ENCODE measurements at places on chromosomes 1 and 21. TPM values are rescaled to one million over a fixed set of nuclear protein-coding genes. Genes with fewer than 3 reads are reported as not detected.
A peak's percentile ranks its signal among the peaks of the same experiment; 100 is the strongest.

FCRL1 gene
- 1.2 TPM for total RNA-seq

DNA sequence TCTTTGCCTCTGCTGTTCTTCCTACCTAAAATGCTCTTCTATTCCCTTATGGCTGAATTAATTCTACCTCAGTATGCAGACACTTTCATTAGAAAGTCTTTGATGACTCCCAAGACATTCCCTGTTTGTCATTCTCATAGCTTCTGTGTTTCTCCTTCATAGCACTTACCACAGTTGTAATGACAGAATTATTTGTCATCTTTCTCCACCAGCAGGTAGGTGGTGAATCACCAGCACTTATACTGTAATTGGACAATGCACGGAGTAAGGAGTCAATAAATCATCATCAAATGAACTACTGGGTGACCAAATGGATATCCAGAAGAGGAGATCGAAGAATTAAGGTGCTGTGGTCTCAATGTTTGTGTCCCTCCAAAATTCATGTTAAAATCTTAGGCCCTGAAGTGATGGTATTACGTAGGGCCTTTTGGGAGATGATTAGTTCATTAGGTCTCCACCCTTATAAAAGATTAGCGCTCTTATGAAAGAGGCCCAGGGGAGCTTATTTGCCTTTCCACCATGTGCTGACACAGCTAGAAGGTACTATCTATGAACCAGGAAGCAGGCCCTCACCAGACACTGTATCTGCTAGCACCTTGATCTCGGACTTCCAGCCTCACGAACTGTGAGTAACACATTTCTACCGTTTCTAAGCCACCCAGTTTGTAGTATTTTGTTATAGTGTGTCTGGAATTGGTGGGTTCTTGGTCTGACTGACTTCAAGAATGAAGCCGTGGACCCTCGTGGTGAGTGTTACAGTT lies 2.4 kb upstream of the CCT8 start:
- ATAC-seq, result no peak

GRCh38 chr1:201718346-201719202 lies 110.4 kb upstream of the IPO9 start:
- no peak for ATAC-seq

DNA sequence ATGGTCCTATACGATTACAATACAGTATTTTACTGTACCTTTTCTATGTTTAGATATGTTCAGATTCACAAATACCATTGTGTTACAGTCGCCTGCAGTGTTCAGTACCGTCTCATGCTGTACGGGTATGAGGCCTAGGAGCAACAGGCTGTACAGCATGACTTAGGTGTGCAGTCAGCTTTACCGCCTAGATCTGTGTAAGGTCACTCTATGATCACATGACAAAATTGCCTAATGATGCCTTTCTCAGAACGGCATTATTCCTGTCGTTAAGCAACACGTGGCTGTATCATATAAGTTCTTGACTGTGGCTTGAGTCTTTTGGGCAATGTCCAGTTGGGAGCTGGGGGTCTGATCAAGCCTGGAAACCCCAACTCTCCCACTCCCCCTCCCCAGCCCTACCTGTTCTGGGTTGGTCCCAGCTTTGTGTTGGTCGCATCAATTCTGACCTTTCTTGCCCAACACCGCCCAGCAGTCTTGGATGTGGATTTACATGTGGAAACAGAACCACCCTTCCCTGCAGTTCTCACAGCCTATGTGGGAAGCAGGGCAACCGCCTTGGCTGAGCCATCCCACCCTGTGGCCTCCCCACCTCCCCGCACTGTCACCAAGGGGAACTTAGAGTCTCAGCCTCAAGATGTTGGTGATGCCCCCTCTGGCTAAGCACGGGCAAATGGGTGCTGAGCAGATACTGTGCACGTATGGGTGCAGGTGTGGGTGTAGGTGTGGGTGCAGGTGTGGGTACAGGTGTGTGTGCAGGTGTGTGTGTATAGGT lies 80.2 kb upstream of the ACTL8 start:
- ATAC-seq, result no peak

DNA sequence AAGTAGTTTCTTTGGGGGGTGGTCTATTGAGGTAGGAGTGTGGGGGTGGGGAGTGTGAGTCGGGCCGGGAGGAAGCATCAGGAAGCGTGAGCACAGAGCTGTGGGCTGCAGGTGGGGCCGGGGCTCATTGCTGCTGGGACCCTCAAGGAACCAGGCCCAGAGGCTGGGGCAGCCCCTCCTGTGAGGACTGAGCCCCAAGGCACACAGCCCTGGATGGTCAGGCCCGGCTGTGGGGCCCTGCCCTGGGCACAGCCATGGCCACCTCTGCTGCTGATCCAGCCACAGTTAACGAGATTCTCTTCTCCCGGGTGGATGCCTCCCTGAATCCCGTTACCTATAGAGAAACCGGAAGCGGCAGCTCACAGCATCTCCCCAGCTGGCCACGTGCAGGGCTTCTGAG lies 22.9 kb upstream of the SUMO3 start:
- no peak for ATAC-seq

GRCh38 chr1:18239671-18240070 lies 132.1 kb downstream of the IGSF21 start:
- no peak for ATAC-seq

GRCh38 chr1:18901952-18902522 lies 318 bp downstream of the ALDH4A1 start:
- ATAC-seq, result peak; percentile 0

GRCh38 chr21:37582590-37582989 lies 216.0 kb downstream of the DYRK1A start:
- peak; percentile 25 for ATAC-seq

- no peak for ATAC-seq
Observed at GRCh38 chr1:1527092-1527816, 13.2 kb downstream of the TMEM240 start.

- ATAC-seq, result peak; percentile 55
Observed at GRCh38 chr1:222914861-222915632, 100.2 kb downstream of the DISP1 start.

DNA sequence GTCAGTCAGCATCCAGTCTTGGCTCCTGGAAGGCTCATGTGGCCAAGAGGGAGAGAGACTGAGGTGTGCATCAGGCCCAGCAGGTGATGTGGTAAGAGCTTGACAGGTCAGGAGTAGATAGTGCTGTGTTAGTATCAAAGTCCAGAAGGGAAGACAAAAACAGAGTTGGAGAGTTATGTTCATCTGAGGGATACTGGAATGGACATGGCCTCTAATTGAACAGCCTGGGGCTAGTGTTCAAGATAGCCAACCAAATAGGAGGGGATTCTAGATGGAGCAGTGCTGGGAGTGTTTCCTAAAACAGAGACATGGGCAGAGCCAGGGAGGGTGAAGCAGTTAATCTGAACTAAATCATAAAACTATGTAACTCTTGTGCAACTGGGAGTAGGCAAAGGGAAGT lies 120.7 kb upstream of the MARK1 start:
- no peak for ATAC-seq

DNA sequence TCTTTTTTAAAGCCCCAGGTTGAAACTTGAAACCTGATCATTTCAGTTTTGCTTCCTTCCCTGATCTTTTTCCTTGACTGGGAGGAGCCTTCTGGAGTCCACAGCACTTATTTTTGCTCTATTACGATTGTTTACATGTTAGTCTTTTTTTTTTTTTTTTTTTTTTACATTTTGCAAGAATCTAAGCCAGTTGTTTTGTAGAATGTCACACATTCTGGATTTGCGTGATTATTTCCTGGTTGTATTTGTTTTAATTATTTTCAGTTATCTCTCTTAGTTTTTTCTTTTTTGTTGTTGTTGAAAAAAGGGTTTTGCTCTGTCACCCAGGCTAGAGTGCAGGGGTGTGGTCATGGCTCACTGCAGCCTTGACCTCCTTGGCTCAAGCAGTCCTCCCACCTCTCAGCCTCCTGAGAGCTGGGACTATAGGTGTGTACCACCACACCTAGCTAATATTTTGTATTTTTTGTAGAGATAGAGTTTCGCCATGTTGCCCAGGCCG lies 32.8 kb downstream of the OSBPL9 start:
- ATAC-seq, result no peak

SPRR4 gene
- total RNA-seq, result not detected

DNA sequence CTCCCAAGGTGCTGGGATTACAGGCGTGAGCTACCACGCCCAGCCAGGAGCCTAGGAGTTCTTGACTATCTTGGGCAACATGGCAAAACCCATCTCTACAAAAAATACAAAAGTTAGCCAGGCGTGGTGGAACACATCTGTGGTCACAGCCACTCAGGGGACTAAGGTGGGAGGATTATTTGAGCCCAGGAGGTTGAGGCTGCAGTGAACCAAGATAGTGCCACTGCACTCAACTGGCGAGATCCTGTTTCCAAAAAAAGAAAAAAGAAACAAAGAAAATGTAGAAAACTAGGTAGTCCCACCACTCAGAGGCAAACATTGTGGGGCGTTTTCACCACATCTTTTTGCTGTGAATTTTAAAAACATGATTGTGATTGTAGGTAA lies 141.3 kb downstream of the ZZZ3 start:
- ATAC-seq, result no peak

NBPF4 gene
- total RNA-seq, result not detected

DNA sequence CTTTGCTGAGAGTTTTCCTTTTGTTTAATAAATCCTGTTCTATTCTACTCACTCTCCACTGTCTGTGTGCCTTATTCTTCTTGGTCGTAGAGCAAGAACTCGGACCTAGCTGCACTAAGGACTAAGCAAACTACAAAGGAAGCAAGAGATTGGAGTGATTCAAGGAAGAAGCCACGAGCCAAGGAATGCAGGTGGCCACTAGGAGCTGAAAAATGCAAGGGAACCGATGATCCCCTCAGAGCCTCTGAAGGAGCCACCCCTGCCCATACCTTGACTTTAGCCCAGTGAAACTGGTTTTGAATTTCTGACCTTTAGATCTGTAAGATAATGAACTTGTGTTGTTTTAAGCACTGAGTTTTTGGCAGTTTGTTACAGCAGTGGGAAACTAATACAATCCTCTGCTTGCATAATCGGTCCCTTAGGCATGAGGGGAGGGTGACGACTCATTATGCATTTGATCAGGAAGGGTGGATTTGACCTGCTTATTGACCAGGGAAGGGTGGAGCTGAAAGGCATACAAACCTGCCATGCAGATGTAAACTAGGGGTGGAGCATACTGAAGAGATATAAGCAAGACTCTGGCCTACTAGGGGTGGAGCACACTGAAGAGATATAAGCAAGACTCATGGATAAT lies 6.2 kb upstream of the CA6 start:
- ATAC-seq, result no peak

DNA sequence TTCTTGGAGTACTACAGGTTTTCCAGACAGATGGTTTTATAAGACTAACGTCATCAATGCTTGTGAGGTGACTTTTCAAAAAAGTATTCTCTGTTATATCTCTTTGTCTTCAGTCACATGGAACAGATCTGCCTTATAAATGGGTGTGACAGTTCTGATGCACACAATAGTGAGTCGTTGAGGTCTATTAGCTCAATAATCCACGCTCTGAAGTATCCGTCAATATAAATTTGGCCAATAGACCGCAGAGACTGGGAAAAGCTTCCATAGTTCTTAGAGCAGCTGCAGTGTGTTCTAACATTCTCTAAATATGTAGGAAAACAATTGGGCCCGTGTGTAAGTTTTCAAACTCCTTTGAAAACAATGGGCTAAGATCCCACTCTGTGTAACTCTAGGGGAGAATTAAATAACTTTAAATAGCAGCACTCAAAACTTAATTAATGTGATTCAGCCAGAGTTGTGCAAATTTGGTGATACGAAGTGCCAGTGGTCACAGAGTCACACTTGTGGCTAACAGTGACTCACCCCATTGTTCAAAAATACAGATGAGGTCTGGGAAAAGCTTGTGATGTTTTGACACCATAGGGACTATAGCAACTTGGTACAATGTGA lies 316.0 kb downstream of the LMO4 start:
- no peak for ATAC-seq

DNA sequence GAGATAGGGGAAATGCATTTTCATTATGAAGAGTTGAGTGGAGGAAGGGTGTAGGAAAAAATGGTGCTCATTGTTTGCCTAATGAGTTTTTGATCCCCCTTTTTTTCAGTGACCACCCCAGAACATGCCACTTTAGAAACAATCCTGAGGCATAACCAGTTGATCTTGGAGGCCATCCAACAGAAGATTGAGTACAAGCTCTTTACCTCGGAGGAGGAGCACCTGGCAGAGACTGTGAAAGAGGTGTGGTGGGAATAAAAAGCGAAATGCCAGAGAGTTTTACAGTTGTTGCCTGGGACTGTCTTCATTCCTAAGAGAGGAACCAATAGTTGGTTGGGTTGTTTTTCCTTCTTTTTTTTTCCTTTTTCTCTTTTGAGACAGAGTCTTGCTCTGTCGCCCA lies 54.3 kb upstream of the EPHA8 start:
- ATAC-seq, result no peak

GRCh38 chr1:114737314-114737849 lies 20.4 kb downstream of the CSDE1 start:
- ATAC-seq, result no peak

ROR1 gene
- total RNA-seq, result 38.0 TPM

GRCh38 chr1:51922040-51922439 lies 43.5 kb upstream of the NRDC start:
- ATAC-seq, result no peak

DNA sequence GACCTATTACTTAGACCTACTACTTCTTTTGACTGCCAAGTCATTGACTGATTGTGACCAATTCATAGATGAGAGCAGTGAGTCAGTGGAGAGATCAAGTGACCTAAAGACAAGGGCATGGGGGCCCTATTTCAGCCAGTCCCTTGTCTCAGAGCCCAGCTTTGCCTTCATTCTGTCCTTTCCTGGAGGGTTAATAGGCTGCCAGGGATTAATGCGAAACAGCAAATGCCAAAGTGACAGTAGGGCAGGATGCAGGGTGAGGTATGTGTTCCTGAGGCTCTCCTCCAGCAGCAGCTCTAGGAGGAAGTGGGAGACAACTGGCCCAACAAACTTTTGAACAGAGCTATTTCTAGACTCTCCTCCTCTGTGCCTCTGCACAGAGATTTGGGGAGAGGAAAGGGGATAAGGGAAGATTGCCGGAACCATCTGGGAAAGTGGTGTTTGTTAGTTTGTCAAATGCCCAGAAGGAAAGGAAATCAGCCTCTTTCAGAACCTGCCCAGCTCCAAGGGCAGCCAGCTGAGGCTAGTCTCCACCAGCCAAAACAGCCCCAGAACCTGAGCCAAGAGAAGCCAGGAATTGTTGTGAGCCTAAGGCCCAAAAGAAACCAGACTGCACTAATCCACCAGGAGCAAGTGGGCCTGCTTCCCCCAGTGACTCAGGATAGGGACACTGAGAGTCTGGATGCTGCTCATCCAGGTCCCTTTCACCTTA lies 4.9 kb upstream of the S100A3 start:
- peak; percentile 39 for ATAC-seq

DNA sequence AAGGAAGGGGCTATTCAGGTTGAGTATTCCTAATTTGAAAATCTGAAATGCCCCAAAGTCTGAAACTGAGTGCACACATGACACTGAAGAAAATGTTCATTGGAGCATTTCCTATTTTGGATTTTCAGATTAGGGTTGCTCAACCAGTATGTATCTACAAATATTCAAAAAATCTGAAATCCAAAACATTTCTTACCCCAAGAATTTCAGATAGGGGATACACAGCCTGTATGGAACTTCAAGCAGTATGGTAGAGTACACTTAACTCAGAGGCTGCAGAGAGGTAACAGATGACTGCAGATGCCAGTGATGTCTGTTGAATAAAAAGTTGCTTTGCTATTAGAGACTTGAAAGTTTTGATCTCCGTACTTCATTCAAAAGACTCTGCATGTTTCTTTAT lies 19.0 kb downstream of the YTHDF2 start:
- ATAC-seq, result no peak

- peak; percentile 87 for ATAC-seq
Observed at GRCh38 chr1:26853156-26853555, 9.8 kb upstream of the SFN start.

AXDND1 gene
- 0.13 TPM for total RNA-seq
